ENCODE measurements at places on chromosomes 4 and X. TPM values are rescaled to one million over a fixed set of nuclear protein-coding genes. Genes with fewer than 3 reads are reported as not detected.

Gene ITM2A
- total RNA-seq = not detected

Gene TRO
- total RNA-seq = 22.4 TPM

Gene TEX11
- total RNA-seq = not detected

Gene TRAPPC2
- total RNA-seq = 23.5 TPM

Gene ATP2B3
- not detected for total RNA-seq

Gene FRG2
- not detected for total RNA-seq

Gene FHIP1A
- 4.4 TPM for total RNA-seq

Gene TBX22
- not detected for total RNA-seq

Gene GALNTL6
- total RNA-seq = under 0.01 TPM

Gene GASK1B
- total RNA-seq = 35.4 TPM

Gene XAGE1A
- not detected for total RNA-seq

Gene UBQLN2
- total RNA-seq = 13.6 TPM

Gene SLC39A8
- total RNA-seq = 11.2 TPM

Gene NXF2
- not detected for total RNA-seq

Gene ADGRG2
- total RNA-seq = under 0.01 TPM

Gene GK
- 5.8 TPM for total RNA-seq

Gene HHIP
- 0.59 TPM for total RNA-seq

Gene ZNF595
- total RNA-seq = 20.0 TPM

Gene CENPVL2
- not detected for total RNA-seq

Gene ZNF41
- 9.0 TPM for total RNA-seq

Gene C4orf51
- total RNA-seq = not detected

Gene PDE6B
- total RNA-seq = not detected

Gene CDKL5
- total RNA-seq = 4.0 TPM

Gene SHROOM2
- 6.2 TPM for total RNA-seq

Gene ZNF275
- 11.2 TPM for total RNA-seq

Gene KLHL34
- total RNA-seq = under 0.01 TPM

Gene MSANTD1
- 0.59 TPM for total RNA-seq

Gene MAGEA4
- total RNA-seq = not detected

Gene GLRB
- 32.4 TPM for total RNA-seq

Gene ADH1B
- 0.59 TPM for total RNA-seq

Gene MAGEA10
- total RNA-seq = not detected

Gene FUNDC1
- 10.9 TPM for total RNA-seq

Gene SPANXA2
- 0.29 TPM for total RNA-seq

Gene SH2D1A
- total RNA-seq = not detected

Gene MAGT1
- total RNA-seq = 59.7 TPM

Gene GYPE
- 0.29 TPM for total RNA-seq

Gene FAM53A
- total RNA-seq = 4.3 TPM

Gene VCX3A
- not detected for total RNA-seq

Gene GABRQ
- total RNA-seq = not detected

Gene BTK
- total RNA-seq = not detected

Gene GDPD2
- total RNA-seq = not detected

Gene TCEAL7
- 6.5 TPM for total RNA-seq

Gene ARX
- not detected for total RNA-seq

Gene MAGEA2B
- not detected for total RNA-seq

Gene IL21
- total RNA-seq = not detected

Gene CHRDL1
- 25.9 TPM for total RNA-seq

Data from osteoblast (primary cell).